ENCODE measurements at places on chromosomes 7 and 10.

- DNase-seq = no peak
Measured at GRCh38 chr10:74797550-74797949, 28.9 kb upstream of the KAT6B start.

- DNase-seq = peak; percentile 80
Measured at GRCh38 chr10:19815731-19816410, 361 bp upstream of the PLXDC2 start.

DNA sequence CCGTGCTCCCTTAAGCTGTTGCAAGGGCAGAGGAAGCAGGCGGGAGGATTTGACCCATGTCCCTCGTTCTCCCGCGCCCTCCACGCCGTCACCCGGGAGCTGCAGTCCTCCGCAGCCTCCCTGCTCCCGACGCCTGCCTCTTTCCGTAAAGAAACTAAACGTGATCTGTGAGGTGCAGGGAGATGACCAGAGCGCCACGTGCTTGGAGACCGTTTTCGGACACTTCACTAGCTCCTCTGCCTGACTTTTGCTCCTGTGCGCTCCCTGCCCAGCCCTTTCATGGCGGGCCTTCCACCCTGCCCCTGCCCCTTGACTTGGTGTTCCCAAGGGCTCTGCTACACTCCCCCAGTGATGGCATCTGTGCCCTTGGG is 171.2 kb downstream of the LSM5 start:
- DNase-seq = no peak

DNA sequence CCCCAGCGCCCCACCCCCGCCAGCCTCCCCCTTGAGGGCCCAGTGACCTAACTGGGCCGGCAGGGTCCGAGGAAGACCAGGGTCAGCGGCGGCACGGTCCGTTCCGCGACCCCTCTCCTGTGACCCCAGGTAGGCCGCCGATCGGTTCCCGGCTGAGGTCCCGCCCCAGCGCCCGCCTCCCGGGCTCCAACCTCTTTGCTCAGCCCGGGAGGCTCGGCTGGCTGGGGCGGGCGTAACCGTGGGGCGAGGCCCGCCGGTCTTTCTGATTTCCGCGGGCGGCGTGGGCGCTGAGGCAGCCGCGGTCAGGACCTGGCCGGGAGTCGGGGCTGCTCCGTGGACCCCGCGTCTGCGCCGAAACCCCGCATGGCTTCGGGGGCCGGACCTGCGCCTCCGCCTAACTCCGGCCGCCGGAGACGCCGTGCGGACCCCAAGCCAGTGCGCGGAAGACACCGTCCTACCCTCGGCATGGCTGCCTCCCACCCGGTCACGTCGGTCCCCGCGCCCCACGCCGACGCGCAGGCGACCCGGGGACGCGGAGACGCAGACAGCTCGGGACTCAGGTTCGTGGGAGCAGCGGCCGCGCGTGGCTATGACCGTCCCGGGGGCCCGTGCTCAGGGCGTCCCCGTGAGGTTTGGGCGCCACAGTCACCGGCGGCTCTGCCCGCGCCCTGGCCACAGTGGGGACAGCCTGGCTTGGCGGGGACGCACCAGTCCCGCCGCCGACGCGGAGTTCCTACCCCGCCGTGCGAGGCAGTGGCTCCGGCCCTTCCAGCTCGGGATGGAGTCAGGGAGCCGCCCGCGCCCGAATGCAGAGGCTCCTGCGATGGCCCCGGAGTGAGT is 1.0 kb upstream of the VENTX start:
- no peak for DNase-seq

GRCh38 chr10:6136215-6137201 is 47.7 kb downstream of the RBM17 start:
- DNase-seq = no peak

DNA sequence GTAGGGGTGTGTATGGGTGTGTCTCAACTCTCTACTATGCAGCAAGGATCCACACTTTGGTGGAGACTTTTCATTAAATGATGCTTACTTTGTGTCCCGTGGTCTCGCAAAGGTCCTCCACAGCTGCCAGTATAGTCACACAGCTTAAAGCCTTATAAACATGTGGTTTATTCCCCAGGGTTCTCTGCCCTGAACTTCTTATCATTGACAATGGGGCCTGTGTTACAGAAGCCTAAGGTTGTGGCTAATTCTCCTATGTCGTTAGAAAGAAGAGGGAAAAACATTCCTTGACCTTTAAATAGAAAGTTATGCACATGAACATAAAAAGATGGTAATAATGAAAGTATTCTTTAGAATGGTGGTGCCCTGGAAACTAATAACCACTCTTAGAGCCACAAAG is 201.4 kb downstream of the INHBA start:
- DNase-seq = no peak

DNA sequence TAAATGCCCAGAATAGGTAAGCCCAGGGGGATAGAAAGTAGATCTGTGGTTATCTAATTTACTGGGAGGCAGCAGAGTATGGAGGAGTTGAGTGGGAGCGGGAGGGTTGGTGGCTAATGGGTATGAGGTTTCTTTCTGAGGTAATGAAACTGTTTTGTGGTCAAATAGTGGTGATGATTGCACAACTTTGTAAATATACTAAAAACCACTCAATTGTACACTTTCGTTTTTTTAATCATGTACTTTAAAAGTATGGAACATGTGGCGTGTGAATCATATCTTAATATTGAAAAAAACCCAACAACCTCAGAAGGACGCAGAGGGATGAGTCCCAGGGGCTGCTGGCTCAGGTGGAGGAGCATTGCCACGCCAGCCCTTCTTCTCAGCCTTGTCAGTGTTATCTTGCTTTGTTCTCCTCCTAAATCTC is 118.1 kb downstream of the WDR11 start:
- DNase-seq = no peak

DNA sequence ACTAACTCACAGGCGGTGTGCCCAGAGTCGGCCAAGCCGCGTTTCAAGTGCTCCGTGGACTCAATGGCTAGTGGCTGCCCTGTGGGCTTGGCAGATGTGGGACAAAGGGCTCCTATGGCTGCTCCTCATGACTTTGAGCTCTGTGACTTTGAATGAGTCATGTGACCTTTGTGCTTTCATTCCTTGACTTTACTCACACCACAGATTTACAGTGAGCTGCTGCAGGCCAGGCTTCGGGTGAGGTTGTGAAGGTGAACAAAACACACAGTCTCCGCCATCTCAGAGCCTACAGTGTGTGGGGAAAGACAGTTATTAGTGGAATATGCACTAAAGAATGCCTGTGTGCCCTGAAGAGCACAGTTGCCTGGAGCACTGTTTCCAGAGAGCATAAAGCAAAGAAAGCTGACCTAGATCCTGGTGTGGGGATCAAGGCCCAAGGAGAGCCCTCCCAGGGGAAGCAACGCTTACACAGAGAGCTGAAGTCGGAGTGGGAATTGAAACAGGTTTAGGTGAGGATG is 29.7 kb upstream of the PLEKHA1 start:
- peak; percentile 72 for DNase-seq

GRCh38 chr7:16069998-16070397 is 351.3 kb downstream of the CRPPA start:
- no peak for DNase-seq

DNA sequence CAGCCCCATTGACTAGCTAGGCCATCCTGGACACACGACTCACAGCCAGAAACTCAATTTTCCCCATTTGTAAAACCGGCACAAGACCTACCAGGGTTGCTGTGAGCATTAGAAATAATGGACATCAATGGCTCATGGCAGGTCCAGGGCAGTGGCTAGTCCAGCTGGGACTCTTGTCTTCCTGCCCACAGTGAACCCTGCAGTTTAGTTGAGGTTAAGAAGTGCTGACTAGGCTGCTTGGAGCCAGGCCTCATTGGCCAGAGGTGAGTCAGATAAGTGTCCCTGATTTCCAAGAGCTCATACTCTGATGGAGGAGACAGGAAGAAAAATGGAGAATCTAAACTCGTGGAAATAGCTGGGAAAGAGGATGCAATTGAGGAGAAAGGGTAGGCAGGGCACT is 123.4 kb upstream of the ZNF92 start:
- no peak for DNase-seq

GRCh38 chr7:79828866-79829265 is 305.8 kb upstream of the GNAI1 start:
- no peak for DNase-seq

DNA sequence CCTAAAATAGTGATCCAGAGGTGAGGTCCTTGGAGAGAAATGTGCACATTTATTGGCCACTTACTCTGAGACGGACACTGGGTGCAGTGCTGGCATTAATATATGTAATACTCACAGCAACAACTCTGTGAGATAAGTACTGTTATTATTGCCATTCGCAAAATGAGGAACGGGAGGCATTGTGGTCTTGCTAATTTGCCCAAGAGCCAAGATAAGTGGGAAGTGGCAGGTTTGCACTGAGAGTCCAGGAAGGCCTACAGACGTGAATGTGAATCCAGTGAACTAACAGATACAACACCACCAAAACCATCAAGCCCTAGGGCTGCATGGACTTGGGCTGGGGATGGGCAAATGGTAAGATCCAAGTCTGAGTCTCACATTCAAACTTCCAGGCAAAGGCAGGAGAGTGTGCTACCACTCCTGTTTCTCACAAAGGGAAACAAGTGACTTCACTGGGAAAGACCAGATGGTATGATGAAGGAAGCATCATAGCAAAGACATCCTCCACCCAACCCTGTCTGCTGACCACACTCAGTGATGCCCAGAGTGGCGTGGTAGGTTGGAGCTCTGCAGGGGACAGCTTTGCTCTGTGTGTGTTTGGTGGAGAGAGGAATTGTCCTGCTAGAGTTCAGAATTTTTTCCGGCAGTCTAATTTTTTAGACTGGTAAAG is 19.2 kb downstream of the TMEM273 start:
- DNase-seq = no peak

DNA sequence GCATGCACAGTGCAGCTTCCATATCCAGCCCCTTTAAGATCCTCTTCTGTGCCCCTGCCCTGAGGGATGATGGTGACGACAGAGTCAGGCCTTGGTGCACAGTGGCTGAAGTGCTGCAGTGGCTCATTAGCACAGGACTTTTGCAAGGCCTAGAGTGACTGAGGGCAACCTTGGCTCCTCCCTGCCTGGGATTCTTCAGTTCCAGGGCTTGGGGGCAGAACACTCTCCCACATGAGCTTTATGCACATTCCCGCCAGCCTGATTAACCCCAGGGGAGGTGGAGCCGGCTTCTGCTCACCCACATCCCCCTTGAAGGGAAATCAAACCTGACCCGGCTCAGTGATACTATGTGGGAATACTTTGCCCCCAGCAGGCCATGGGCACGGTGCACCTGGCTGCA is 253.4 kb downstream of the GALNT17 start:
- no peak for DNase-seq

DNA sequence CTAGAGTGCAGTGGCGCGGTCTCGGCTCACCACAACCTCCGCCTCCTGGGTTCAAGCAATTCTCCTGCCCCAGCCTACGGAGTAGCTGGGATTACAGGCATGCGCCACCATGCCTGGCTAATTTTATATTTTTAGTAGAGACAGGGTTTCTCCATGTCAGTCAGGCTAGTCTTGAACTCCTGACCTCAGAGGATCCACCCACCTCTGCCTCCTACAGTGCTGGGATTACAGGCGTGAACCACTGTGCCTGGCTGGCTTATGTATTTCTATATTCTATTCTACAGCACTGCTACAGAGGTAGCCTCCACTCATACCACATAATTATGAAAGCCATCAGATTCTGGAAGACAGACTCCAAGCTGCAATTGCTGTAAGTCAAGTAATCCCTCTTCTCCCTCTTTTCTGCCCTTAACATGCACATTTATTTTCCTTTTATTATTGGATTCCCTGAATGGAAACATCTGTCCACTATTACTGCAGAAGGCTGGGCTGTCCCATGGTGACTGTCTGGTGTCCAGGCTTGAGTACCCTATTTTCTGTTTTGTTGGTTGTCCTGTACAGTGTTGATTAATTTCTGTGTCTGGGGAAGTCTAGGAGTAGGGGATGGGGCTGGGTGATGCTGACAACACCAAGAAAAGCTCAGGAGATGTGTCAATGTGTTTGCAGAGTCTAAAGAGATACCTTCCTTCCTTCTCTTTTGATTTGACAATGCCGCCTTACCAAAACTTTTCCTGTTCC is 5.8 kb upstream of the ZNF487 start:
- peak; percentile 33 for DNase-seq

GRCh38 chr10:21980691-21981090 is 22.8 kb downstream of the DNAJC1 start:
- DNase-seq = no peak

GRCh38 chr7:158406801-158407200 is 180.8 kb downstream of the PTPRN2 start:
- DNase-seq = no peak

GRCh38 chr10:23096802-23097549 is 1.6 kb downstream of the MSRB2 start:
- DNase-seq = no peak

GRCh38 chr10:103745341-103746247 is 109.8 kb downstream of the SH3PXD2A start:
- peak; percentile 16 for DNase-seq

DNA sequence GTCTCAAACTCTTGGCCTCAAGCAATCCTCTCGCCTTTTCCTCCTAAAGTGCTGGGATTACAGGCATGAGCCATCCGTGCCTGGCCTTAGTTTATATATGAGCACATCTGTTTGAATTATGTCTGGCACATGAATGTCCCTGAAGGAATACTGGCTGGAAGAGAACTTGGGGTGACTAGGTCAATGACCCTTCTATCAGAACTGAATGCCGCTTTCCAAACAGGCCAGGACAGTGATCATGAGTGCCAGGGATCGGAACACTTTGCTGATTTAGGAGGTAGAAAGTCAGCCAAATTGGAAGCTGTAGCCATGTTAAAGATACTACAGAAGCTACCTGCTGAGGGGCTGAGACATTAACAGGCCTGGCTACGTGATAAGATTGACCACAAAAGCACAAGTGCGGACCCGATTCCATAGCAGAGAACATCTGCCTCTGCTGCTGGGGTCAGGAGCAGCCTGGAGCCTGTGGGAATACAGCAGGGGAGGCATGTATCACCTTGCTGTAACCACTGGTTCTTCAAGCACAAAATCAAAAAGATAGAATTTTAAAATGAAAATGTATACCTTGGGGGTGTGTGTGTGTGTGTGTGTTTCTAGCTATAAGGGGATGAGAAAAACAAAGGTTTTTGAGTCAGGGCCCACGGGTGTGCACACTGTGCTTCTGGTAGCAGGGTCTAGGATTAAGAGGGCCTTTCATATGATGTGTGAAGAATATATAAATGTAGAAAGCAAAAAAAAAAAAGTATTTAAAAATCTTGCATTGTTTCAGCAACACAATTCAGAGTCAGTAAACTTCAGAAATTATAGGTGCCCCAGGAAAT is 293.7 kb downstream of the BBS9 start:
- DNase-seq = no peak

DNA sequence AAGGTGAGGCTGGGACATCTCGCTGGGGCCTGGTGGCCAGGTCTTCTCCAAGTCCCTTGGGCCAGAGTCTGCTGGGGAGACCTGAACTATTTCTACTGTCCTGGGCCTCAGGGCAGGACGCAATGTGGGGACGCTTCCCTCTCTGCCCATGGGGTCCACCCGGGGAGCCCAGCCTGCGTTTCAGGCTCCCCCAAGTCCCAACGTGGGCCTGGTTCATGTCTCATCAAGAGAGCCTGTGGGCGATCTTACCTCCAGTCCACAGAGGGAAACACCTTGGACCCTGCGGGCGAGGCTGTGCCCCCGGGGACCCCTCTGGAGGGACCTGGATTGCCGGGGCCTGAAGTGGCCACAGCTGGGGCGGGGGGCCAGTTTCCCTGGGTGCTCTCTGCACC is 91.7 kb downstream of the DNAJB6 start:
- DNase-seq = no peak

- DNase-seq = peak; percentile 9
Measured at GRCh38 chr7:48154792-48155413, 16.4 kb upstream of the ABCA13 start.

GRCh38 chr10:22010973-22011408 is 7.5 kb upstream of the DNAJC1 start:
- DNase-seq = no peak
